ENCODE measurements at places on chromosomes 6 and 20.
A peak's percentile ranks its signal among the peaks of the same experiment; 100 is the strongest.

DNA sequence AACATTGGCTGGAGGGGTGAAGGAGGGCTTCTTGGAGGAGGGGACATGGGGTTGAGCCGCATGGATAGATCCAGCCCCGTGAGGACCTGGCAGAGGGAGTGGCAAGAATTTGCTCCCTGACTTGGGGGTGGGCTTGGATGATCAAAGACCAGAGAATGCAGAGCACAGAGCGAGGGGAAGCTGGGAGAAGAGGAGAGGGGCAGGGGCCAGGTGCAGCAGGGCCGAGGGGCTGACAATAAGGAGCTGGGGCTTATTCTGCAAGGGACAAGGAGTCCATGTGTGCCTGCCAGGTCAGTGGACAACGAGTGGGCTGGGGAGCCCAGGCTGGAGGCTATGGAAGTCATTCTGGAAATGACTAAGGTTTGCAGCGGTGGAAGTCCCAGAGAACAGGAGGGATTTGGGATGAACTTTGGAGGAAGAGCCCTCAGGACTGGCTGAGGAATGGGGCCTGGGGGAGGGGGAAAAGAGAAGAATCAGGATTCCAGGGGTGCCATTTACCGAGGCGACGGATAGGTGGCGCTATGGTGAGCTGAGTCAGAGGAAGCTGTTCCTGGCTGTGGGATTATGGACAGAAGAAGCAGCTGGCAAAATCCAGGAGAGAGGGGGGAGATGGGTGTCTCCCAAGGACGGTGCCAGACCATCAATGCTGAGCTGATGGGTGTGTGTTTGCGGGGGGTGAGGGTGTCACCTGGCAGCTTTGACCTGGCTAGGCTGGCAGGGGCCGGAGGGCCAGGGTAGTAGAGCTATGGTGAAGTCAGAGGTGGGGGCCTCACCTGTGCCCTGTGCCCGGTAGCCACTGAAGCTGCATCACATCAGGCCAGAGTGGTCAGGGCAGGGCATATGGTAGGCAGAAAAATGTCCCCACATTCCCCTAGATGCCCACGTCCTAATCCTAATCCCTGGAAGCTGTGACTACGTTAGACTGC is 7.8 kb downstream of the KCNG1 start:
- DNase-seq, result no peak

- no peak for DNase-seq
Measured at GRCh38 chr6:49430866-49431265, 32.2 kb downstream of the MMUT start.

GRCh38 chr6:138593124-138593877 is 94.0 kb upstream of the NHSL1 start:
- DNase-seq, result peak; percentile 4

DNA sequence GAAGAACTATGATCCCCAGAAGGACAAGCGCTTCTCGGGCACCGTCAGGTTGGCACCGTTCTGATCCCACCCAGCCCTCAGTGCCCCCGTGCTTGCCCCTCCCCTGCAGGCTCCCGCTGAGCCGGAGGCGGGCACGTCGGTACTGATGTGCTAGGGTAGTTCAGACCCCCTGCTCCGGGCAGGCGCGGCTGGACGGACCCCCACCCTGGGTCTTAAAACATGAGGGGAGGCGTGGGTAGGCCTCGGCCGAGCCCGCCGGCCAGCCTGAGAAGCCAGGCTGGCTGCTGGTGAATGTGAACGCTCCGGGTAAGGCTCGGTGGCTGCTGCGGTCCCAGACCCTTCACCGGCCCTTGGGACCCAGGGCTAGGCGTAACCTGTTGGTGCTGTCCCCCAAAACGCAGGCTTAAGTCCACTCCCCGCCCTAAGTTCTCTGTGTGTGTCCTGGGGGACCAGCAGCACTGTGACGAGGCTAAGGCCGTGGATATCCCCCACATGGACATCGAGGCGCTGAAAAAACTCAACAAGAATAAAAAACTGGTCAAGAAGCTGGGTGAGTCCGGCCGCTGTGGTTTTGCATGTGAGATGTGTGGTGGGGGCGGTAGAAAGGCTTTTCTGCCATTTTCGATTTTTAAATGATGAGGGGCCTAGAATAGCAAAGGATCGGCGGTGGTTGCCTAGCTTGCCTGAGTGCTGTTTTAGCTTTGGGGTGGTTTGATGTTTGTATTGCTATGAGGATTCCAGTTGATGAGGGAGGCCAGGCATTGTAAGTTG is 964 bp downstream of the RPL10A start:
- no peak for DNase-seq

DNA sequence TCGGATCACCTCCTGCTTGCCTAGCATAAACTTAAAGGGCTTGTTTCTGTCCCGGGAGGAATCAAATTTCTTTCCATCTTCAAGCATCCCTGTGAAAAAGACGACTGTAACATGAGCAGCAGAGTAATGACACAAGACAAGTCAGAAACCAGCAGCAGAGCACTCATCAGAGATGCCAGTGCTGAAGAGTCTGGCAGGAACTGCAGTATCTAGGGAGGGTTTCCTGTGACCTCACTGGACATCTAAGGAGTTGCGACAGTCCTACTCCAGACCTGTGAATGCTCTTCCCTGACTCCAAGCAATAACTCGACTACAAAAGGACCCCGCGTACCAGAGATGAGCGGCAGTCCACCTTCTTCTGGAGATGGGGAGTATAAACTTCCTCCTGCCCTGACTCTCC is 17.3 kb downstream of the FKBP1A start:
- DNase-seq, result no peak

GRCh38 chr6:154974485-154975149 is 20.5 kb upstream of the TIAM2 start:
- no peak for DNase-seq

DNA sequence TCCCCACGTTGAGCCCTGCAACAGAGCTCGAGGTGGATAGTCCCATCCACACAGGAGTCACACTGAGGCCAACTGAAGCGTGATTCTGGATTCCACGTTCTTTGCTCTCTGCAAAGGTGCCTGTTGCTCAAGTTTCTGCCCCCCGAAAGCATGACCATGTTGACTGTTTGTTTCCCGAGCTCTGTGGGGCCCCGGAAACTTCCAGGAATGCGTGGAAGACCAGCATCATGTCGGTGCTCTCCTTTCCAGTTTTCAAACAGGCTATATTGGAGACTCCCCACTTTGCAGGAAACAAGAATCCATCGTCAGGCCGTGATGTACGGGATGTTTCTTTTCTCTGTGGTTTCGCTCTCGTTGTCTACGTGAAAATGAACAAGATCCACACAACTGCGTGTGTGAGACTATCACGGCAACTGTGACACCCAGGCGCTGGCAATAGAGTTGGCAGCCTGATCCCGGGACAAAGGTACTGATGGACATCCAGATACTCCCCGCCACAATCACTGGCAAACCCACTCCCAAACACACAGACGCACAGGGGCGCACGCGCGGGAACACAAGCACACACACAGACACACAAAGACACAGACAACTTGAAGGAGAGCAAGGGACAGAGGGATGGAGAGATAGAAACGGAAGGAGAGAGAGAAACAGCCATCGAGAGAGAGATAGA is 444.6 kb upstream of the DEFB115 start:
- DNase-seq, result no peak

GRCh38 chr6:31713991-31714684 is 1.0 kb upstream of the LY6G6D start:
- DNase-seq, result no peak

DNA sequence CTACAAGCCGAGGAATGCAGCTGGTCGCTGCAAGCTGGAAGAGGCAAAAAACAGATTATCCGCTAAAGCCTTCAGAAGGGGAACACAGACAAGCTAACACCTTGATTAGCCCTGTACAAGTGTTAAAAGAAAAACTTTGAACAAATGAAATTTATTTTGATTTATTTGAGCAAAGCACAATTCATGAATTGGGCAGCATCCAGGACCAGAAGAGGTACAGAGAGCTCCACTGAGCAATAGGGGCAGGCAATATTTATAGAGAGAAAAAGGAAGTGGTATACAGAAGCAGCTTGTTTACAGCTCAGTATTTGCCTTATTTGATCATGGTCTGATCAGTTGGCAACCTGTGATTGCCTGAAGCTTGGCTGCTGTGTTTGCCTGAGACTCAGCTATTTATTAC is 17.6 kb downstream of the HLA-DOB start:
- no peak for DNase-seq

DNA sequence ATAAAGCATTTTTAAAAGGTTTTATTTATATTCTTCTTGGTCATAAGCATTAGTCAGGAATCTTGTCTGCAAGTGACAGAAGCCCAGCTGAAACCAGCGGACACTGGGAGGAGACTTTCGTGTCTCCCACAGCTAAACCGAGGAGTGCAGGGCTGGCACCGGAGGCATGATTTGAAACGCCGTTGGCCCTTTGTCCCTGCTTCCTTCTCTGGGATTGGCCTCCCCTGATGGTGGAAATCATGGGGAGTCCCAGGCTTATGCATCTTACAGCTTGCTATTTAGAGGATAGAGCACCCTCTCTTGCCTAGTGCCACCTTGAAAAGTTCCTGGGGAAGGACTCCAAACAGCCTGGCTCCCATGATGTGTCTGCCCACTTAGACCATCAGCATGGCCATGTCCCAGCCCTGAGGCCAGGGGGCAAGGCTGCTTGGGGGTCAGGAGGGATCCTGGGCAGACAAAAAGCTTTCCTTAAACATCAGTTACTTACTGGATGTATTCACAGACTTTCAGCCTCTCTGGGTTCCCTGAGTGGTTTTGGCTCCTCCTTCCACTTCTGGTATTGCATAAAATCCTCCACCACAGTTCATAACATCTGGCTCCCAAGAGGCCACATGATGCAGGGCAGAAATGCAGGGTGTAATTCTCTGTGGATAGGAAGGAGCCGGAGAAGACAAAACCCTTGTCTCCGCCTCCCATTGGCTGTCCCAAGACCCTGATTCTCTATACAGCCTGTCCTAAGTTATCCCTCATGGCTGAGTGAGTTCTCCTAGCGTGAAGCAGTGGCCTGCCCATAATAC is 49.3 kb upstream of the INSM1 start:
- DNase-seq, result no peak

Measured in esophagus squamous epithelium (tissue), 5 donors.